ENCODE measurements at places on chromosomes 12 and 14.

DNA sequence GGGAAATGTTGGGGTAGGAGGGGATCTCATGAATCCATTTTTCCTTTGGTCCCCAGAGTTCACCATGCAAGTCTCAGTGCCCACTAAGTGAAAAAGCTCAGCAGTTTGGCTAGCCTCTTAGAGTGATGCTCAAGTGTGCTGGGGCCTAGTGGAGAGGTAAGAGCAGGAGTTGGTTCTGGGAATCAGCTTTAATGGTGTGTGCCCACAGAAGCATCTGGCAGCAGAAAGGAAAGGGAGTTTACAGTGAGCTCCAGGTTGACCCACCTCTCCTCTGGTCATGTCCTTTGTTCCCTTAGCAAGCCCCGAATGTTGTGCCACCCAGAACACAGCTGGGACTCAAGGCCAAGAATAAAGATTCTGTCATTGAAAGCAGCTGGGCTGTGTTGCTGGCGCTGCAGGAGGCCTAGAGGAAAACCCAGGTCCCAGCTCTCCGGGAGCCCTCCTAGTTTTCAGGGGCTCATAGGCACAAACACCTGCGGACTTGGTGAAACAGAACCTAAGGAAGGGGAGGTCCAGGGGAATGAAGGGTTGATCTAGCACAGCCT lies 320.8 kb downstream of the ZFP36L1 start:
- no peak for DNase-seq

DNA sequence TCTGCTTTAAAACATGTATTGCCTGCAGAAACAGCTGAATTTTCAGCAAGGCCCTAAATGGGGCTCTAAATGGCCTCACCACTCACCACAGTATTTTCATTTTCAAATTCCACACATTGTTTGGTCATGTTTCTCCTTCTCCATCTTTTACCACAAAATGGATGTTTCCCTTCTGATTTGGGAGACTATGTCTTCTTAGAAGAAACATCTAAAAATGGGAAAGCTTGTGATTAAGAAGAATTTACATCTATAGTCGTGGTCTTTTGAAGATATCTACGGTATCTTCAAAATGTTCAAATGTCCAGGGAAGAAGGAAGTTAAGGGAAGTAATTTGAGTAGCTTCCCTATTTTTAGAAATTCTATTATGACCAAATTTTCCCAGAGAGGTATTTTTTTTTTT lies 20.7 kb upstream of the TUBA1C start:
- no peak for DNase-seq

- no peak for DNase-seq
Observed at GRCh38 chr14:70955543-70956480, 48.6 kb downstream of the PCNX1 start.

- no peak for DNase-seq
Observed at GRCh38 chr12:129185855-129186254, 332.6 kb downstream of the GLT1D1 start.

DNA sequence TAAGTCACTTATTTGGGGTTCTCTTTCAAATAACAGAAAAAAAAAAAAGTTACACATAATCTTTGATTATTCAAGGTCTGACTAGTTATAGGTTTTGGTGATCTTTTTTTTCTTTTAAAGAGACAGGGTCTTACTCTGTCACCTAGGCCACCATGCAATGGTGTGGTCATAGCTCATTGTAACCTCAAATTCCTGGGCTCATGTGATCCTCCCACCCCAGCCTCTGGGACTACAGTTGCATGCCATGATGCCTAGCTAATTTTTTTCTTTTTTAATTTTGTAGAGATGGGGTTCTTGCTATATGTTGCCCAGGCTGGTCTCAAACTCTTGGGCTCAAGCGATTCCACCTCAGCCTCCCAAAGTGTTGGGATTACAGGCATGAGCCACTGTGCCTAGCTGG lies 56.5 kb upstream of the CFL2 start:
- no peak for DNase-seq

DNA sequence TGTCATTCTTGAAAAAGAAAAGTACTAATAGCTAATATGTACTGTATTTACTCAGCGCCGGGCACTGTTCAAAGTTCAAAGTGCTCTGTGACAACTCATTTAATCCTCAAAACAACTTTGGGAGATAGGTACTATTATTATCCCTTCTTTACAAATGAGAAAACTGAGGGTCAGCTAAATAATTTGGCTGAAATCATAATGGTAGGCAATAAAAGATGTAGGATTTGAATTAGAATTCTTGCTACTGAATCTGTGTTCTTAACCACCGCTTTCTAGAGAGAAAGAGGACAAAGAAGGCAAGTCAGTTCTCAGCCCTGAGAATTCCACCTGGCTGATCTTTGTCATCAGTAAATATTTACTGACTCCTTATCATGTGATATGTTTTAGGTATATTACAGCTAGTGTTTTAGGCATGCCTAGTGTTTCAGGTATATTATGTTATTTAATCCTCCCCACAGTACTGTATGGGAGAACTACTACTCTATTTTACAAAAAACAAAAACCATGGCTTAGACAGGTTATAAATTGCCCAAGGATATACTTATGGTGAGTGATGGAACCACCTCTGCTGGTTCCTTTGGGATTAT lies 205.7 kb upstream of the GZMB start:
- DNase-seq, result no peak

GRCh38 chr12:116624516-116624915 lies 65.3 kb downstream of the MAP1LC3B2 start:
- DNase-seq, result no peak

DNA sequence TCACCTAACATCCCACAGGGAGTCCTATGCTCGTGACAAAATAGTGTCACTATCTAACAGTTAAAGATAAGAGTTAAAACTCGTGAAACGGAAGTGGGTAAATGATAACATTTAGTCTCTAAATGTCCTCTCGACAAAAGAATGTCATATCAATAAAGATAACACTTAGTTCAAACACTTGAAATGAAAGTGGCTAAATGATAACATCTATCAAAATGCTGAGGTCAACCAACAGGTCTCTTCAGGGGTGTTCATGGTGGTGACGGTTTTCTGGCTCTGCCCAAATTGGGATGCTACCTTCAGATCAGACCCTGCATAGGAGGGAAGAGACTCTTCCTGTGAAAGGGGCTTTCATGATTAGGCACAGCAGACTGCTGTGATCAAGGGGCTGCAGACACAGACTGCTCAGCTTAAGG lies 22.1 kb downstream of the IL26 start:
- DNase-seq, result no peak
